ENCODE measurements at places on chromosomes 5 and 9.

DNA sequence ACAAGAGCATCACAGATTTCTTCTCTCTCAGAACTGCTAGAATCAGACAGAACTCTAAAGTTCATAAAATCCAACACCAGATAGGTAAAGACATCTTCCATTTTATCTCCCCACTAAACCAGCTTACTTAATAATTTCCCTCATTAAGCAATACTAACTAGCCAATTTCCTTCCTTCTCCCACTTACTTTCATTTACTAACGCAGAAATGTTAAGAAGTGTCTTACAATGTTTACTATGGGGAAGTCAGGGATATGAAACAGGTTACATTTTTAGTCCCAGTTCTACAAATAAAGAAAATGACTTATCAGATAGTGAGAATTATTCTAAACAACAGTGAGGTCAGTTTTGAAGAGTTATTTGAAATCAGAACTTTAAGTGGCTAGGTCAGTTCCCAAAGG lies 236.5 kb downstream of the FBXL17 start:
- DNase-seq, result peak; percentile 19

DNA sequence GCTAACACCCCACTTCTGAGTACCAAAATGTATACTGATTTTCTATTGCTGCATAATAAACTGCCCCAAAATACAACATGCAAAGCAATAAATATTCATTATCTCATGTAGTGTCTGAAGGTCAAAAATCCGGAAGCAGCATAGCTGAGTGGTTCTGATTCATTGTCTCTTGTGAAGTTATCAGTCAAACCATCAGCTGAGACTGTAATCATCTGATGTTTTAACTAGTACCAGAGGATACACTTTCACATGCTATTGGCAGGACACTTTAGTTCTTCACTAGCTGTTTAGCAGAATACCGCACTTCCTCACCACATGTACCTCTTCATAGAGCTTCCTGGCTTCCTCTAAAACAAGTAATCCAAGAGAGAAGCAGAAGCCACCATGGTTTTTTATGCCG lies 12.7 kb upstream of the TMEM161B start:
- no peak for DNase-seq

- no peak for DNase-seq
Measured at GRCh38 chr5:170761048-170761707, 22.3 kb upstream of the GABRP start.

DNA sequence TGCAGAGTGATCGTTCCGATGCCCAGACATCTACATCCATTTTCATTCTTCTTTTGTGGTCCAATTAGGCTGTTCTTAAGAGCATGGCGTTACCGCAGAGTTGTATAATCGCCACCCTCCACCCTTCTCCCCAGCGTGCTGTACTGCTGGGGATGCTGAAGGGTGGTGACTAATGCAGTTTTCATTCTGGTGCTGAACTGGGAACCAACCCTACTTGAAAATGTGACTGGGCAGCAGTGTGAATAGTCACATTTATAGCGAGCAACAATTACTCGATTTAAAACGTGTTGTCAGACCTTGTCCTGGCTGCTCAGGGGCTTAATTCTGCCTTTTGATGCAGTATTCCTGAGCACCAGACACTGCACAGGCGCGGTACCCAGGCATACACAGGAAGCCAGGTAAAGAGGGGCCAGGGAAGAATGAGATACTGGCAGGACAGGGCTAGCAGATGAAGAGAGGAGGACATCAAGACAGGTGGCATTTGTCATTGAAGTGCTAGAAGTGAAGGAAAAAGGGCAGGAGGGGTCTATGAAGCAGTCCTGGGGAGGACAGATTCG lies 719 bp upstream of the ISCA1 start:
- peak; percentile 86 for DNase-seq

DNA sequence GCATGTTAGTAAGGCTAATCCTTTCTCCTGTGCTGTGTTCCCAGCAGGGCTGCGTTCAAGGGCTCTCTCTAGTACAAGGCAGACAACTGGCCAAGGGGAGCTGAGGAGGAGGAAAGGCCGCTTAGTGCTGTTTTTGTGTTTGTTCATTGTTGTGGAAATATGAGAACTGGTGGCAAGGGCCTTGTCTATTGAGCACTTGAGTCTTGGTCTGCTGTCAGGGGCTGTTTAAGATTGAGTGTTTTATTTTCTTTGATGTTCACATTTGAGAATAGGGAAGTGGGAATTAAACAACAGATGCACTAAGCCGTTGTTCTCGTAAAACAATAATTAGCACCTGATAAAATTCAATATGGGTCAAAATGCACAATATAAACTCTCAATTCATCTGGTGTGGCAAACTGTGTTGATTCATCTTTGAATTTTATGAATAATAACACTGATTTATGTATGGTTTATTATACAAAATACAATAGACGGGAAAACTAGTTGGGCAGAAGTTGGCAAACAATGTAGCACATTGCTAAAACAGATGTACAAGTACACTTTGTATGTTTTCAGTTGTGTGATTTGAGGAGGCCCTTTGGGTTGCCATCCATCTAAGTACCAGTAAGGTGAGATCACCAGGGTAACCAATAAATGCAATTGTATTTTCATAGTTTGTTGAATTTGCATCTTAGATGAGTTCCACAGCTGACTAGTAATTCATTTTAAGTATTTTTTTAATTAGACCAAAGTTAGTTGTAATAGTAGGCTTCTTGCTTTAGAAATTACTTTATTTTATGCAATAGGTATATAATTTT lies 97.6 kb upstream of the GRHPR start:
- no peak for DNase-seq
